Activated naive CD4-positive, alpha-beta T cell treated with anti-CD3 and anti-CD28 coated beads, Interleukin-2, amount 50 U/mL, for 72 hours (primary cell): ENCODE measurements at places on chromosomes 6 and 20. TPM values are rescaled to one million over a fixed set of nuclear protein-coding genes. Genes with fewer than 3 reads are reported as not detected.
A peak's percentile ranks its signal among the peaks of the same experiment; 100 is the strongest.

The CAP2 gene
- total RNA-seq, result not detected

The CEP57L1 gene
- total RNA-seq, result 29.6 TPM

The FRK gene
- 0.12 TPM for total RNA-seq

The PEX3 gene
- 8.3 TPM for total RNA-seq

The BPIFB2 gene
- total RNA-seq, result not detected

The SNAP91 gene
- not detected for total RNA-seq

The SRMS gene
- not detected for total RNA-seq

The SLC22A7 gene
- not detected for total RNA-seq

The KIF6 gene
- total RNA-seq, result 0.16 TPM

The BTNL2 gene
- not detected for total RNA-seq

The DCDC2 gene
- 0.18 TPM for total RNA-seq

GRCh38 chr6:105324386-105324950 lies 78.4 kb downstream of the PREP start:
- DNase-seq, result no peak

DNA sequence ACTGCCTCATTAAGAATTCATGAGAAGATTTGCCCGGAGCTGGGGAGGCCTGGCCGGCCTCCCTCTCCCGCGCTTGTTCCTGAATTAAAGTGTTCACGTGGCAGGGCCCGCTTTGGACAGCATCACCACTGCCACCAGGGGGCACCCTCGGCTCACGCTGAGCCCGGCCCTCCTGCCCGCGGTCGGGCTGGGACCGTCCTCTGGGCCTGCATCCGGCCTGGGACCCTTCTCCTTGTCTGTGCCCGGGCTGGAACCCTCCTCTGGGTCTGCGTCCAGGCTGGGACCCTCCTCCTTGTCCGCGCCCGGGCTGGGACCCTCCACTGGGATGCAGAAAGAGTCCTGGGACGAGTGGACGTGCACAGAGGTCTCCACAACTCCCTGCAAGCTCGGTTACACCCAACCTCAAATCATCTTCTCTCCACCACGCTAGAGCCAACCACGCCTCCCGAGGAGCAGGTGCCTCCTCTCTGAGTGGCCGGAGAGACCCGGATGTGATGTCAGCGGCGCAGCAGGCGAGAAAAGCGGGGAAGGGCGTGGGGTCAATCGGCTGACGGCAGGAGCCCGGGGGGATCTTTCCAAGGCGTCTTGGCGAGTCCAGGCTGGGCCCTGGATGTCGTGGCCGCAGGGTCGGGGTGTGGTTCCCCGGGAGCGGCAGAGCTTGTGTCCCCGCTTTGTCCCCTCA lies 50.9 kb upstream of the DACT2 start:
- DNase-seq, result peak; percentile 66

- DNase-seq, result no peak
These were observed 118.1 kb downstream of the CEBPB start for GRCh38 chr20:50308513-50309279.

GRCh38 chr6:150766201-150766997 lies 99.1 kb upstream of the MTHFD1L start:
- DNase-seq, result no peak

- peak; percentile 68 for DNase-seq
These were observed 7.4 kb downstream of the SLC52A3 start for GRCh38 chr20:760751-761417.

DNA sequence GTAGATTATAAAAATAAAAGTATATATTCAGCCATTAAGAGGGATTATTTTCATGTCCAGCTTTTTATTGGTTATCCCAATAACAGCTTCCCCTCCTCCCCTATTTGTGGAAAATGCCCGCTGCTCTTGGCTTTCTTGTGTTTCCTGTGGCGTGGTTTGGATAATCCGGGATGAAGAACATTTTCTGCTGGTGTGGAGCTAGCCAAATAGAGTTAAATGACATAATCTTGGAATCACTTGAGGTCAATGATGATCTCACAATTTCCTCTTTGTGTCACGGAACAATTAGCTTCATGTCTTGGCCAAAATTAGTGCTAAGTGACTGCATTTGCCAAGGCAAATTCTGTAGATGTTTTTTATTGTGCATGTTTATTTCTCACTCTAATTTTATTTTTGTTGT lies 394.0 kb downstream of the LAMA2 start:
- DNase-seq, result no peak

GRCh38 chr20:45429618-45430017 lies 13.7 kb downstream of the PIGT start:
- DNase-seq, result no peak

DNA sequence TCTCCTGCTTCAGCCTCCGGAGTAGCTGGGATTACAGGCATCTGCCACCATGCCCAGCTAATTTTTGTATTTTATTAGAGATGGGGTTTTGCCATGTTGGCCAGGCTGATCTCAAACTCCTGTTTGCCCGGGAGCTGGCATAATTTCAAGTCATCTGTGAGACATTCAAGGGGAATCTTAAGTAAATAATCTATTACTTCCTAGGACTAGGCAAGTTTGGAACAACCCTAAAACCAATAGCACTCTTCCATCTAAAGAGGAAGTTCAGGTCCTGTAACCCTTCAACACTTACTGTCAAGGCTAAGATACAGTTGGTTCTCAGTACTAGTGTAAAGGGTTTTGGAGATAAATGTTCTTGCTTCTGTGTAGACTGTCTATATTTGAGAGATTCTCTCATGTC lies 267.8 kb upstream of the IRAK1BP1 start:
- no peak for DNase-seq

DNA sequence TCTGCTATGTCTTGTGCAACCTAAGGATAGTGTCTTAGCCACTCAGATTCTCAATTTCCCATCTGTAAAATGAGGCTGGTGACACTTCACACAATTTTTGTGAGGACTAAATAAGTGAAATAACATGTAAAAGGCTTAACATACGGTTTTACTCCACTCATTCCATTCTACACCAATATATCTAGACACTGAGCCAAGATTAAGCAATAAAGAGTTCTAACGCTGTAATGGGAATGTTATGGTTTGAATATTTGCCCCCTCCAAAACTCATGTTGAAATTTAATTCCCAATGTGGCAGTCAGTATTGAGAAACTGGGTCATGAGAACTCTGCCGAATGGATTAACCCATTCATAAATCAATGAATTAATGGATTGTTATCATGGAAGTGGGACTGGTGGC lies 301.0 kb downstream of the HACE1 start:
- DNase-seq, result no peak

DNA sequence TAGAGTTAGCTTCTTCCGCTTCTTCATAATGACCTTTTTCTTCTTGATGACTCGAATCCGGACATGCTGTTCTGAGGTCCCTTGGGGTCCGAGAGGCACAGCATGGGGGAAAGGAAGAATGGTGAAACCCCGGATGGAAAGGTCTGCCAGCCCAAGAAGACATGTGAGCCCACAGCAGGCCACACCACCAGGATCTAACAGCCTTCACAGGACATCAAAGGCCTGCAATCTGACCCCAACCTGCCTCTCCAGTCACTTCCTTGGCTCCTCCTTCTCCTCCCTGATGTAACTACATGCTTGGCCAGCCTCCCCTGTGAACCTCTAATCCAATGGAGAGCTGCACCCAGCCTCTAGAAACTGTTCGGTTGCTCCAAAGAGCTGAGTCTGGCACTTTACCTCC lies 1.6 kb downstream of the CPXM1 start:
- no peak for DNase-seq

- no peak for DNase-seq
These were observed at the start of gene MMP24 for GRCh38 chr20:35226126-35226883. MMP24 (plus strand) TSS chr20:35226690; CDS start chr20:35226739, 49 bp downstream.

- DNase-seq, result no peak
These were observed 46.5 kb upstream of the IFNGR1 start for GRCh38 chr6:137265561-137266308.

- no peak for DNase-seq
These were observed 8.1 kb upstream of the SALL4 start for GRCh38 chr20:51810155-51811041.

DNA sequence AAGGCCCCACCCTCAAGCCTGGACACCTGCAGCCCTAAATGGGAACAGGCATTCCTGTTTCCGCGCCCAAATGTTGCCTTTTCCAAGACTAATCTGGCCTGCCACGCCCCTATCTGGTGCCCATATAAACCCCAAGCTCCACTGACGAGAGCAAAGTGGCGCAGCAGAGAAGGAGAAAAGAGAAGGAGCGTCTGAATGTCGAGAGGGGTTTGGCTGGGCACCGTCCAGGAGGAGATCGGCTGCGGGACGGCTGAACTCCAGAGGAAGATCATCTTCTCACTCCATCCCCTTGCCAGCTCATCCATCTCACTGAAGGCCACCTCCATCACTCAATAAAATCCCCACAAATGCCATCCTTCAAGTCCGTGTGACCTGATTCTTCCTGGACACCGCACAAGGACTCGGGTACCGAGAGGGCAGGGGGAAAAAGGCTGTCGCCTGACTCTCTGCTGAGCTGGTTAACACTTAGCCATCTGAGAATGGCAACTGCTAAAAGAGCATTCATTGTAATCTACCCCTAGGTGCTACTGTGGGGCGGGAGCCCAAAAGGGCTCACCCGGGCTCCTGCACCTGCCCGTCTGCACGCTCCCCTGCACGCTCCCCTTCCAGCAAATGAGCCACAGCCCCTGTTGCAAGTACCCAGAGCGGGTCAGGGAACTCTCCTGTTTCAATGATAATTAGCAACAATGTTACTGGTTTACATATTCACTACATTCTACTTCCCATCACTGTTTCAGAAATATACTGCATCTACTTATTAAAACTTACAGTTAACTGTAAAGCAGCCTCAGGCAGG lies 23.5 kb downstream of the TAF4 start:
- no peak for DNase-seq

DNA sequence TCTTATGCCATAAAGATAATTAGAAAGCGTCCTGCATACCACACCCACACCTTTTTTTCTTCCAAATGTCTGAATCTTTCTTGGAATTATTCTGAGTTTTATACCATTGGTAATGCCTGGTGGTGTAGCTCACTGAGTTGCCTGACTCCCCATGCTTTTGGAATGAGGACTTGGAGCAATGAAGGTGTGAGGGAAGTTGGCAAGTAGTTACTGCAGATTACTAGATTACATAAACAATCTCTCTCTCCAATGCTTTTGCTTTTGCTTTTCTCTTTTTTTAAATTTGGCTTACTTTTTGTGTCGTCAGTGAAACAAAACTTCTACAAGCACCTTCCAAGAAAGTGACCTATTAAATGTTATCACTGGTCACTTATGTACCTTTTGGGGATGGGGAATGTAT lies 406.1 kb upstream of the SOX4 start:
- no peak for DNase-seq

GRCh38 chr20:62561182-62561581 lies 81.1 kb upstream of the SLCO4A1 start:
- no peak for DNase-seq

DNA sequence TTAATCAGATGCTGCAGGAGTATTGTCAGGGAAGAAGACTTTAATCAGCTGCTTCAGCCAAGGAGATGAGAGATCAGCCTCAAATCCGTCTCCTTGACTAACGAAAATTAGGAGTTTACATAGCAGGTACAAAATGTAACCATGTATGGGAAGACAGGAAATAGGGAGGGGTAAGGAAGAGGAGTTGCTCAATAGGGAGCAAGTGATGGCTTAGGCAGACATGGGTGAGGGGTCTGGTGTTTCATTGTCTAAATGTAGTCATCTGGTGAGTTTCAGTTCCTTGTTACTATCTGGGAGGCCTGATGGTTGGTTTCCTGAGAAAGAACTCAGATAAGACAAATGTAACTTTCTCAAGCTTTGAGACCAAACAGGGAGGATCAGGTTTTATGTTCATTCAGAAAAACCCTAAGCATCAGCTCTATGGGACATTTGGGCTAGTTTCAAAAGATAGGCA lies 217.3 kb upstream of the SULF2 start:
- no peak for DNase-seq

DNA sequence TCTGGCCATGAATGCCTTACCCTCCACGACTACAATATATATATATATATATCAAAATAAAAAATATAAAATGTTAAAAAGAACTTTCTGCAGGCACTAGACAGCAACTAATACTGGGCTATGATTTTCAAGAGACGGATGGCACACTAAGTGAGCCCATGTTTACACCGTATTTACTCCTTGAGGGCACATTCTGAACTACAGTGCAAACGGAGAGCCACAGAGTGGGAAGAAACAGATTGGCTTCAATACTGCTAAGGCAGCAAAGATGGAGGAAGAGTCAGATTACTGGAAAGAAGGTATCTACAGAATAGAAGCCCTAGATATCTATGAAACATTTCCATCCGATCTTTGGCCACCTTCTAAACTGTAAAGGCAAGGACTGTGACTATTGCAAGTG lies 330.3 kb downstream of the HTR1B start:
- no peak for DNase-seq

GRCh38 chr20:46123482-46124245 lies 5.5 kb downstream of the CD40 start:
- peak; percentile 6 for DNase-seq

DNA sequence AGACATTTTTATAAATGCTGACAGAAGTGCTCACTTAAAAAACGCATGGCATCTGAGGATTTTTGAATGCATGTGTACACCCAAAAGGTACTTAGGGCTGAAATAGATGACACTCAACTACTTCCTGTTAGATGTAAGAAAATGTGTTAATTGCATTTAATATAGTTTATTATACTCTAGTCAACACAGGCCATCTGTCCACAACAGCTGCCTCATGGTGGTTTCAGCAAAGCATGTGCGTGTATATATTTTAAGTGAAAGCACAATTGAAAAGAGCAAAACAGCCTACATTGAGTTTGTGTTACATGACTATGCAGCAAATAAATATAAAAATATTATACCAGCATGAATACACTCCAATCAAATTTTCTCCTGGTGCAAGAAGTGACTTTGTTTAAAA lies 1233.0 kb upstream of the EYS start:
- DNase-seq, result no peak

- no peak for DNase-seq
These were observed 245.2 kb downstream of the ADGRB3 start for GRCh38 chr6:68880050-68880813.

- peak; percentile 84 for DNase-seq
These were observed 25.3 kb downstream of the RBCK1 start for GRCh38 chr20:433300-433975.

- no peak for DNase-seq
These were observed 644 bp downstream of the OARD1 start for GRCh38 chr6:41071501-41071922.

DNA sequence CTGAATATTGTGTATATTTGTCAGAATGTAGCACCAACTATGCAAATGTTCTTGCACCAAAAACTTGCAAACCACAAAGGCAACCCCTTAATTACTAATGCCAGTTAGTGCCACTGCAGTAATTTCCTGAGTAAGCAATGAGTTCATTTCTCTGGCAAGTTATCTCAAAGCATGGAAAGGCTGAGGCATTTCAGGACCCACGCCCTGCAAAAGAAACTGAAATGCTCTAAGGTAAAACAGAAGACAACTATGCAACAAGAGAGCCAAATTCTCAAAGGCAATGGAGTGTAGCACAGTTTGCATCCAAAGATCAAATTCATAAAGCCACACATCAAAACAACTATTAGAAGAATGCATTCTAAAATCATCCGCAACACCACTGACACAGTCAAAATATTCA lies 994.4 kb downstream of the EYS start:
- DNase-seq, result no peak
